ENCODE measurements at places on chromosomes 7 and 10. TPM values are rescaled to one million over a fixed set of nuclear protein-coding genes. Genes with fewer than 3 reads are reported as not detected.

INMT gene
- total RNA-seq = not detected

CDK1 gene
- total RNA-seq = 130 TPM

CUZD1 gene
- 1.7 TPM for total RNA-seq

EN2 gene
- not detected for total RNA-seq

ETV1 gene
- total RNA-seq = not detected

ANKRD30A gene
- not detected for total RNA-seq

NUTM2A gene
- total RNA-seq = 0.19 TPM

ITPRIP gene
- total RNA-seq = 27.8 TPM

LRRD1 gene
- not detected for total RNA-seq

BAIAP2L1 gene
- total RNA-seq = 9.6 TPM

PTPRN2 gene
- total RNA-seq = 0.79 TPM

MRC1 gene
- 0.14 TPM for total RNA-seq

HELLS gene
- total RNA-seq = 120 TPM

DDX56 gene
- 59.9 TPM for total RNA-seq

HTR5A gene
- not detected for total RNA-seq

RAPGEF5 gene
- 0.72 TPM for total RNA-seq

SPDYE1 gene
- not detected for total RNA-seq

RSPH10B2 gene
- 0.89 TPM for total RNA-seq

CEP55 gene
- total RNA-seq = 46.6 TPM

CTAGE4 gene
- total RNA-seq = 4.2 TPM

PVRIG gene
- 26.7 TPM for total RNA-seq

WIPF3 gene
- total RNA-seq = not detected

SLC18A2 gene
- 0.12 TPM for total RNA-seq

NXPH1 gene
- total RNA-seq = not detected

NPFFR1 gene
- total RNA-seq = 0.02 TPM

FRMD4A gene
- 0.50 TPM for total RNA-seq

UCMA gene
- total RNA-seq = not detected

SORCS1 gene
- total RNA-seq = not detected

PLXNA4 gene
- total RNA-seq = 0.99 TPM

CRPPA gene
- 0.53 TPM for total RNA-seq

MAGI2 gene
- 0.44 TPM for total RNA-seq

CALHM3 gene
- total RNA-seq = not detected

SMURF1 gene
- total RNA-seq = 18.8 TPM

ACTL6B gene
- not detected for total RNA-seq

CHRM2 gene
- total RNA-seq = not detected

GIMAP6 gene
- total RNA-seq = 41.6 TPM

TMEM139 gene
- 1.5 TPM for total RNA-seq

GPR85 gene
- total RNA-seq = not detected
